ENCODE measurements at places on chromosomes 7 and 10. TPM values are rescaled to one million over a fixed set of nuclear protein-coding genes. Genes with fewer than 3 reads are reported as not detected.

CYP3A4 gene
- 0.26 TPM for total RNA-seq

INMT gene
- 44.0 TPM for total RNA-seq

FOXP2 gene
- total RNA-seq: 7.9 TPM

GRCh38 chr10:4177791-4178190, 392.8 kb upstream of the KLF6 start:
- no peak for DNase-seq

GRCh38 chr7:123125231-123125630, 74.5 kb downstream of the SLC13A1 start:
- no peak for DNase-seq

Measured in mesenteric fat pad (tissue), 1 donor.